ENCODE measurements at places on chromosomes 12 and 14.

DNA sequence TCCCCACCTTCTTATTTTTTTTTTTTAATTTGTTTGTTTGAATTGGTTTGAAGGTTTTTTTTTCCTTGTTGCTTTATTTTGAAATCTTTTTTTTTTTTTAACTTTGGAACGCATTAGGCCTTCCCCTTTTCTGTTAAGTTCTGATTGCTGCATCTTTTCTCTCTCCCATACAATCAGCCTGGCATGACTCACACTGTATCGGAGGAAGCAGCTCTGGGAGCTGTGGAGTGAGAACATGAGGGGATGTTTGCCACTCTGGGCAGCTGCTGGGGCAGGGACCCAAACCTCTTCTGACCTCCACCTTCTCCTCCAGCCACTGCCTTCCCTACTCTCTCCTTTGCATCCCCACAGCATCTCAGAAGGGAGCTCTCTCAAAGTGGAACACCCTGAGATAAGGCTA is 160.3 kb upstream of the FKBP4 start:
- no peak for DNase-seq

DNA sequence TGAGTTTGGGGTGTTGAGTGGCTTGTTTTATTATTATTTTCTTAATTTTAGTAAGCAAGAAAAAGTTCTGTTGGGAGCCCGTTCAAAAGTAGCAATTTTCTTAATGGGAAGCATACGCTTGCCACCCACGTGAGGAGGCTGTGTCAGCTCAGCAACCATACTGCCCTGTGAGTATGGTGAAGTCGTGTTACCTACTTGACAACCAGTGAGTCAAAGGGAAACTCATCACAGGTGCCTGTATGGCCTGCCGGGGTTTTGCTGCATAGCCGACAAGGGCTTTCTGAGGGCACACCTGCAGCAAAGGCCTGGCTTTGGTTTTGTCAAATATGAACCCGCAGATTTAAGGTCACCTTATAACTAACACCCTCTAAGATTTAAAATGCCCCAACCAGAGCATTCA is 31.1 kb downstream of the PITPNM2 start:
- no peak for DNase-seq

- DNase-seq: no peak
These were observed 3.6 kb downstream of the ITGA7 start for GRCh38 chr12:55703901-55704761.

DNA sequence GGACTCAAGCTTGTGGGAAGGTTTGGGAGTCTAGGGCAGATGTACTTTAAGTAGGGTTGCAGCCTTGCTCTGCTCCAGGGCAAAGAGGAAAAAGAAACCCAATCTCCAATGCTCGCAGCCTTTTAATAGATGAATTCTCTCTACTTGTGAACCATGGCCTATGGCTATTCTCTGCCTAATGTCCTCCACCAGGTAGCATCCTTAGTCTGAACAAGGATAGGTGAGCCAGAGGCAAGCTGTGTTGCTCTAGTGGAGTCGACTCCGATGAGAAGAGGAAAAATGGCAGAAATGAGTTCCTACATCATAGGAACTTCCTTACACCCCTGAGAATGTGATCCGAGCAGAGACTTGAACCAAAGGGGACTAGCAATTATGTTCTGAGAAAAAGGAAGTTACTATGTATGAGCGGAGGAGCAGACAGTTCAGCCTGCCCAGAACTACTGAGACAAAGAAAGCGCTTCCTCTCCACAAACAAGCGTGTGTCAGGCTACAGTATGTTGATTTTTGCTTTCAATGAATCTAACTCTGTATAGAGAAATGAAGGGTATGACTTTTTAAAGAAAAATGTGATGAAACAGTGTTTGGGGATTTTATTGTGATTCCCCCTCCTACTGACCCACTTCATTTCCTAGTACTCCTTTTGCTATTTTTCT is 153.6 kb upstream of the ARID2 start:
- DNase-seq: no peak

DNA sequence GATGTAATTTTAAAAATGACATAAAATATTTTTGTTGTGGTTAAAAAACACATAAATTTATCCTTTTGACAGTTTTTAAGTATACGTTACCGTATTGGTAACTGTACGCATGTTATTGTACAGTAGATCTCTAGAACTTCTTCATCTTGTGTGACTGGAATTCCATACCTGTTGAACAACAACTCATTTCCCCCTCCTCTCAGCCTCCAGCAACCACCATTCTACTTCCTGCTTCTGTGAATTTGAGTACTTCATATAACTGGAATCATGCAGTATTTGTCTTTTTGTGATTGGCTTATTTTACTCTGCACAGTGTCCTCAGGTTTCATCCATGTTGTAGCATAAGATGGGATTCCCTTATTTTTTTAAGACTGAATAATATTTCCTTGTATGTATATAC is 113.6 kb upstream of the ATF1 start:
- no peak for DNase-seq

DNA sequence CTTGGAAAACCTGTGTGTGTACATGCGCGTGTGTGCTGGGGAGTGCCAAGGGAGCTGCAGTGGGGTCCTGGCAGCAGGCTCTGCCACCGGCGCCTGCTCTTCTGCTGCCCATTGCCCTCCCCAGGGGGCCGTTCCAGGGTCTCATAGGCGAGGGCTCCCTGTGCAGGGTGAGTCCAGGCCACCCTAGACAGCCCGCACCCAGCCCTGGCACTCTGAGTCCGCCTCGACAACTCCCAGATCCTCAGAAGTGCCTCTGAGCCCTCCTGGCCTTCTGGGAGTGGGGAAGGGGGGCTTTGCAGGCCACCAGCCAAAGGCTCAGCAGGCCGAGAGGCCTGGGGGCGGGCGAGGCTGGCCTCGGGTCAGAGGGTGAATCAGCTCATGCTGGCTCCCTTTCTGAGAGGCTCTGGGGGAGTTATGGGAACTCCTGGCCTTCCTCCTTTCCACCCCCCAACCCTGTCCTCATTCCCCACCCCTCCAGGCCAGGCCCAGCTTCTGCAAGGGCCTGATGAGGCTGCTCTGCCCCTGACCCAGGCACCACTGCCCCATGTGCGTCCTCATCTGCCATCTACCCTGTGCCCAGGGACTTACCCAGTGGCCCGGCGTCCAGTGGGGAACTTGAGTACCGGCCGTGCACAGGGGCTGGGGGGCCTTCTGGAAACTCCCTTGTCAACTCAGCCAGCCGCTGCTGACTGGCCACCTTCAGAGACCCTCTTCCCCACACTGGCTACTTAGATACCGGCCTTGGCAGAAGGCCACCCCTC is 2.1 kb upstream of the TEDC1 start:
- no peak for DNase-seq

DNA sequence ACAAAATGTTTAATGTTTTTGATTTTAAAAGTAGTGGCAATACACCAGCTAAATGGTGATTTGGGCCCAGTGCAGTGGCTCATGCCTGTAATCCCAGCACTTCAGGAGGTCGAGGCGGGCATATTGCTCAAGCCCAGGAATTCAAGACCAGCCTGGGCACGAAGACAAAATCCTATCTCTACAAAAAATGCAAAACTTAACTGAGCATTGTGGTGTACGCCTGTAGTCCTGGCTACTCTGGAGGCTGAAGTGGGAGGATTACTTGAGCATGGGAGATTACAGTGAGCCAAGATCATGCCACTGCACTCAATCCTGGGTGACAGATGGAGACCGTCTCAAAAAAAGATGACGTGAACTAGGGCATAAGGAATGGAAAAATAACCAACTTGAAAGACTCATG is 4.7 kb downstream of the RPL36AL start:
- DNase-seq: no peak

Measured in fibroblast of villous mesenchyme (primary cell).